Karpas-422 (cell line): ENCODE measurements at places on chromosomes 2 and 18.

GRCh38 chr2:236167297-236168109, 683 bp downstream of the GBX2 start:
- DNase-seq = no peak

- DNase-seq = no peak
Measured at GRCh38 chr18:53943326-53943860, 281.1 kb downstream of the MBD2 start.

DNA sequence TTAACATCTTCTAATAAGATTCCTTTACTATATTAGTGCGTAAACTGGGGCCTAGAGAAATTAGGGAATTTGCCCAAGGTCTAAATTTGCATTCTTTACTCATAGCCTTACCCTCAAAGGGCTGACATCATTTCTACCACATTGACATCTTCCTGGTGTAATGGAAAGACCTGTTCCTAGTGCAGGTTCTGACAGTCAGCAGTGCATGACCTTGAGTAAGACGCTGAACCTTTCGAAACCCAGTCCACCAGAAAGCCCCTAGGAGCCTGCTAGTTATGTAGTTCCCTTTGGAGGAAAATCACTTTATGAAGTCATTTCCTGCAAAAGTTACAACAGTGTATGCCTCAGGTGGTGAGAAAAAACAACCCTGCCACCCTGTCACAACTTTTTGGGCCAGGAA, 388.3 kb downstream of the TNS1 start:
- no peak for DNase-seq

- no peak for DNase-seq
Measured at GRCh38 chr2:40213071-40213470, 238.8 kb downstream of the SLC8A1 start.

GRCh38 chr18:76905821-76906220, 83.5 kb downstream of the ZNF236 start:
- no peak for DNase-seq
